ENCODE measurements at places on chromosomes 5 and 9. TPM values are rescaled to one million over a fixed set of nuclear protein-coding genes. Genes with fewer than 3 reads are reported as not detected.

ANKRD33B gene
- polyA plus RNA-seq = 7.7 TPM

LPAR1 gene
- polyA plus RNA-seq = 240 TPM

TAF1L gene
- polyA plus RNA-seq = not detected

MARCOL gene
- not detected for polyA plus RNA-seq

TRAF1 gene
- polyA plus RNA-seq = 0.58 TPM

TNIP1 gene
- polyA plus RNA-seq = 32.9 TPM

PRRX2 gene
- polyA plus RNA-seq = 4.4 TPM

PCDHA13 gene
- not detected for polyA plus RNA-seq

ANKRD31 gene
- polyA plus RNA-seq = 0.06 TPM

SPINK4 gene
- not detected for polyA plus RNA-seq

ACER2 gene
- polyA plus RNA-seq = 1.2 TPM

SPATA31A3 gene
- not detected for polyA plus RNA-seq

PCDHGA6 gene
- polyA plus RNA-seq = 3.9 TPM

TXNDC8 gene
- not detected for polyA plus RNA-seq

NR2F1 gene
- polyA plus RNA-seq = 90.5 TPM

EIF4E1B gene
- not detected for polyA plus RNA-seq

ADAMTSL1 gene
- polyA plus RNA-seq = 48.4 TPM

PCDHB16 gene
- 0.54 TPM for polyA plus RNA-seq

RASGRF2 gene
- polyA plus RNA-seq = 3.5 TPM

BTNL8 gene
- polyA plus RNA-seq = not detected

AIF1L gene
- 2.3 TPM for polyA plus RNA-seq

C7 gene
- polyA plus RNA-seq = 1.5 TPM

SLC36A2 gene
- polyA plus RNA-seq = not detected

SMU1 gene
- 19.1 TPM for polyA plus RNA-seq

PCDHB15 gene
- 0.31 TPM for polyA plus RNA-seq

PDGFRB gene
- 77.4 TPM for polyA plus RNA-seq

GPR150 gene
- polyA plus RNA-seq = 0.23 TPM

IL4 gene
- not detected for polyA plus RNA-seq

C1QTNF3 gene
- polyA plus RNA-seq = 0.42 TPM

BARX1 gene
- polyA plus RNA-seq = not detected

MAN2A1 gene
- polyA plus RNA-seq = 36.6 TPM

BARHL1 gene
- not detected for polyA plus RNA-seq

NR5A1 gene
- polyA plus RNA-seq = not detected

LAMC3 gene
- 1.4 TPM for polyA plus RNA-seq

PCDHB7 gene
- 0.28 TPM for polyA plus RNA-seq

FASTKD3 gene
- polyA plus RNA-seq = 16.8 TPM

FGF18 gene
- 2.0 TPM for polyA plus RNA-seq

KLF9 gene
- polyA plus RNA-seq = 8.3 TPM

CDC25C gene
- 2.4 TPM for polyA plus RNA-seq

RNF208 gene
- 0.34 TPM for polyA plus RNA-seq

MCTP1 gene
- polyA plus RNA-seq = 4.2 TPM

DDX4 gene
- polyA plus RNA-seq = not detected

CCDC180 gene
- 0.73 TPM for polyA plus RNA-seq

IFNA13 gene
- polyA plus RNA-seq = not detected

CSF1R gene
- polyA plus RNA-seq = 0.15 TPM

GNAQ gene
- 63.8 TPM for polyA plus RNA-seq

MZB1 gene
- not detected for polyA plus RNA-seq

NR4A3 gene
- polyA plus RNA-seq = 8.2 TPM

FBN2 gene
- polyA plus RNA-seq = 22.1 TPM

IFT74 gene
- 9.7 TPM for polyA plus RNA-seq

CCL28 gene
- polyA plus RNA-seq = 0.71 TPM

SVEP1 gene
- polyA plus RNA-seq = 46.3 TPM

All from fibroblast of lung (primary cell).